Mesenchymal stem cell (in vitro differentiated cells and primary cell): ENCODE measurements at places on chromosomes 1 and 21.

GRCh38 chr21:31612894-31613785 is 46.4 kb upstream of the SOD1 start:
- DNase-seq, result peak; percentile 2

DNA sequence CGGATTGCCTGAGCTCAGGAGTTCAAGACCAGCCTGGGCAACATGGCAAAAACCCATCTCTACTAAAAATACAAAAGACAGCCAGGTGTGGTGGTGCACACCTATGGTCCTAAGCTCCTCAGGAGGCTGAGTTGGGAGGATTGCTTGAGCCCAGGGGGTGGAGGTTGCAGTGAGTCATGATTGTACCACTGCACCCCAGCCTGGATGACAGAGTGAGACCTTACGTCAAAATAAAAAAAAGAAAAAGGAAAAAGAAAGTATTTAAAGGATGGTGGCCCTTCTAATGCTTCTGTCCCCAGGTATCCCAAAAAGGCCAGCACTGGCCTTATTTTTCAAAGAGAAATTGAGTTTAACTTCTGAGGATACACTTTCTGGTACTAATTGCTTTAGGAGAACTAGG is 1.7 kb downstream of the IKBKE start:
- peak; percentile 39 for DNase-seq

DNA sequence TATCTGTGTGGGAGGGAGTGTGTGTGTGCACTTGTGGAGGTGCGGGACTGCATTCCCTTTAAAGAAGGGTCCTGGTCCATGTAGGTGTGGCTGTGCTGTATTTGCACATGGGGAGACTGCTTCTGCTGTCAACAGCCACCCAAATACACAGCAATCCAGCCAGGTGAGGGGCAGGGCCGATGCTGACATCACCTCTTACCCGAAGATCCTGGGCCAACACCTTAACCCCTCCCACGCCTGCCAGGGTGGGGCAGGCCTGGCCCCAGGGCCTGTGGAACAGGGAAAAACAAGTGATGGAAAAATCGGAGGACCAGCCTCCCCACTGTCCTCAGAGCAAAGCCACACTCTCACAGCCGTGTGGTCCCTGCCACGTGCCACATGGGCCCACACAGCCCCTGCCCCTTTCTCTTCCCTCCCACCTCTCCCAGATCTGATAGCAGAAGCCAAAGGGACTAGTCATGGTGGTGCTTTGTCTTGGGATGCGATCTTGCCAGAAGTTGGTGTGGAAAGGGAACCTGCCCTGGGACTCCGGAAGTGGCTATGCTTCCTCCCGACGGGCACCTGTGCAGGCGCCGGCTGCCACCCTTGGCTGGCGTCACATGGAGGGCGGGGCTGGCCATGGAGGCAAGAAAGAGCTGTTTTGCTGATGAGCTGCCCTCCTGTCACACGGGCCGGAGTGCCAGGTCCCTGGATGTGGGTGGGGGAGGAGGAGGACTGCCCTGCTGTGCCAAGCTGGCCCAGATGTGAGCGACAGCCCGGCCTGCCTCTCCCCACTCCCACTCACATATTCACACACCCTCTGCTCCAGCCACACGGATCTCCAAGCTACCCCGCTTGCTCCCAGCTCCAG is 7.8 kb upstream of the CASZ1 start:
- no peak for DNase-seq

- DNase-seq, result peak; percentile 90
Measured at GRCh38 chr1:53014791-53015507, 47.1 kb upstream of the PODN start.

- DNase-seq, result peak; percentile 71
Measured at GRCh38 chr1:18883636-18884418, 18.5 kb downstream of the ALDH4A1 start.

- DNase-seq, result peak; percentile 13
Measured at GRCh38 chr1:117051224-117052064, 8.7 kb upstream of the TTF2 start.

GRCh38 chr1:186802388-186802787 is 26.4 kb upstream of the PLA2G4A start:
- no peak for DNase-seq

GRCh38 chr1:38896169-38896568 is 14.8 kb upstream of the GJA9 start:
- no peak for DNase-seq

DNA sequence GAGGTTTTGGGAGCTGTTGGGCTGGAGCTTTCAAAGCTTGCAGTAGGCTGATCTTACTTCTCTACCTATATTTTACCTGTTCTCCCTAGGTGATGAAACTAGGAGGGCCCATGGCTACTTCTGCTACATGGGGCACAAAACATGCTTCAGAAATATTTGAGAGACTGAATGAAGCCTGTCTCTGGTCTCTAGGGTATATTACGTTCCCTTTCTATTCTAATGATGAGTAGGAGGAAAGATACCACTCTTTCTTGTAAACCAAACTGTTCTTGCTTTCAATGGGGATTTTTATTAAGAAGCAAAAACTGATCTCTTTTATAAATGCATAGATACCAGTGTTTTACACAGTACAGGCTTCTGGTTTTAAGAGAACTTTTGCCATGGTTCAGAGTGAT is 103.1 kb downstream of the GALNT2 start:
- no peak for DNase-seq

DNA sequence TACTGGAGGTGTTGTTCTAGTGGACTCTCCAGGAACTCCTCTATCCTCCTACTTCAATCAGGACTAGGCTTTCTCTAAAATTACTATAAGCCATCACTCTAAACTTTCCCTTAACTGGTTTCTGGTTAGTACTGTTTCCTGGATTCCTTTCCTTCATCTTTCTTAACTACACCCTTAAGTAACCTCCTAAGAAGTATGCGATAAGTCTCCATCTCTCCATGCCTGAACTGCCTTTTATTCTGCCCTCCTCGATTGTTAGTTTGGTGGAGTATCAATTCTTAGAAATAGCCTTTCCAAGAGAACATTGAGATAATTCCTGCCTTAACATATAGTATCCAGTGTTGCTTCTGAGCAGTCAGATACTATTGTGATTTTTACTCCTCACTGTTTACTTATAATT is 162.9 kb upstream of the PDE4B start:
- no peak for DNase-seq

DNA sequence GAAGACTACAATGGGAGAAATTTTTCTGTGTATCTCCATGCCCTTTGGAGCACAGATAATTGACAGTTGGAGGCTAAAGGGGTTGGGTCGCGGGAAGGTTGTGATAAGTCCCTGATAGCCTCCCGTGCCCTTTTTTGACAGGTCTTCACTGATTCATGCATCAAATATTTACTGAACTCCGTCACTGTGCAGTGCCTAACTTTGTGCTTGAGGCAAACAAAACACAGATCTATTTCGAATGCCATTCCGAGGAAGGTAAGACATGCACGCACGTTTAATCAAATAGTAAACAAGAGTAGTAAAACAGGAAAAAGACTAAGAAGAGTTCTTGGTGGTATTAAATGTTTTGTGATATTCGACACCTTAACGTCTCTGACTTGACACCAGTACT is 494 bp upstream of the PIP5K1A start:
- DNase-seq, result no peak

DNA sequence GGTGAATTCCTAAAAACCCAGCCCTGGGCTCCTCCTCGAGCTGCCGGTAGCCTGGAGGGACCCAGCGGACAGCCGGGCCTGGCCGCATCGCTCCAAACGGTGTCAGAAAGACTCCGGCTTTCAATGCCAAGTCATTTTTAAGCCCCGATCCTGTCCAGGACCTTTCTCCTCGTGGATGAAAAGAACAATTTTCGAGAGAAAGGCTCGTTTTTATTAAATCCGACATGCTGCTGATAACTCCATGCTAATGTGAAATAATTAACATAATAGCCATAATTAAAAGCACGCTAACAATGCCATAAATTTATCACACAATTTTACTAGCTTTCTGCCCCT is 4.6 kb upstream of the FOXD3 start:
- no peak for DNase-seq

GRCh38 chr1:206537141-206537540 is 29.8 kb downstream of the RASSF5 start:
- DNase-seq, result no peak

DNA sequence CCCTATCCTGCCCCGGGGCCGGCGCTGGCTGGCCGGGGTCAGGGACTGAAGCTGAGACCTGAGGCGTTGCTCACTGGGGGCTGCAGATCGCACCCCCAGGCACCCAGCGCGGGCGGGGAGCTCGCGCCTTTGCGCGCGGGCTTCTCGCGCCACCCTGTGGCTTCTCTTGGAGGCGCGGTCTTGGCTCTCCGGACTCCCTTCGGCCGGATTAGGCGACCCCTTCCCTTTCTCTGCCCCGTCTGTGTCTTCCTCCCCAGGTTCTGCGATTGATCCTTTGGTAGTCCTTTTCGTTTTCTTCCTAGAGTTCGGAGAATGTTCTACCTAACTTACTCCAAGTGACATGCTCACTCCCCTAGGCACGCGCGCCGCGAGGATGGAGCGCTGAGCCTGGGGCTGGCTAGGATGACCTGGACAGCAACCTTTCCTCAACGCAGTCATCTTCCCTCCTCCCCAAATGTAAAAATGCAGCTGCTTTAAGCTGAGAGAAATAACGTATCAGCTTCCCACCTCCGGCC is 495 bp upstream of the NTRK1 start:
- peak; percentile 56 for DNase-seq

- DNase-seq, result peak; percentile 26
Measured at GRCh38 chr1:152347116-152347728, 12.6 kb downstream of the FLG2 start.
